ENCODE measurements at places on chromosomes 11 and 22.

DNA sequence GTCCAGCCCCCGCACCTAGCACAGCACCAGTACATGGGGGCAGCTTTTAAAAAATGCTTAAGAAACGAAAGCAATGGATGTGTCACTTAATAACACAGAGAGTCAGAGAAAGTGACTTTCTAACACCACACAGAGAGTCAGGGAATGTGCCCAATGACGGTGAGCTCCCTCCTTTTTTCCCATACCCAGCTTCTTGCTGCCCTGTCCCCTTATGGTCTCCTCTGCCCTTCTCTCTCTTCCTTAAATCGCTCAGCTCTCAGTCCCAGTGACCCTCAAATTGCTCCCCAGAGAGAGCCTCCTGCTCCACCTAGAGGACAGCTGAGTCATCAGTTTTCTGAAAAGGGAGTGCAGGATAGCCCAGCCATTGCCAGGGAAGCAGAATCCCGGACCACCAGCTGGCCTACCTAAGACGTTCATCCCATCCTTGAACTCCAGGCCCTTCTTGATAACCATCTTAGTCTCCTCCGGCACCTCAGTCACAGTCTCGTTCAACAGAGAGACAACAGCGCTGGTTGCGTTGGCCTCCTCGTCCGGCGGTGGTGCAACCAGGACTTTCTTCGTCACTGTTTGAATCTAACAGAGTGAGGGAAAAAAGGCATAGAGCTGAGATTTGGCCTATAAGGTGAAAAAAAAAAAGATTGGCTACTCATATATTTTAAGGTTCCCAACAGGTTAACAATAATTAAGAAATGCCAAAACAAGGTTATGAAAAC lies 113.5 kb downstream of the SLC1A2 start:
- no peak for DNase-seq

DNA sequence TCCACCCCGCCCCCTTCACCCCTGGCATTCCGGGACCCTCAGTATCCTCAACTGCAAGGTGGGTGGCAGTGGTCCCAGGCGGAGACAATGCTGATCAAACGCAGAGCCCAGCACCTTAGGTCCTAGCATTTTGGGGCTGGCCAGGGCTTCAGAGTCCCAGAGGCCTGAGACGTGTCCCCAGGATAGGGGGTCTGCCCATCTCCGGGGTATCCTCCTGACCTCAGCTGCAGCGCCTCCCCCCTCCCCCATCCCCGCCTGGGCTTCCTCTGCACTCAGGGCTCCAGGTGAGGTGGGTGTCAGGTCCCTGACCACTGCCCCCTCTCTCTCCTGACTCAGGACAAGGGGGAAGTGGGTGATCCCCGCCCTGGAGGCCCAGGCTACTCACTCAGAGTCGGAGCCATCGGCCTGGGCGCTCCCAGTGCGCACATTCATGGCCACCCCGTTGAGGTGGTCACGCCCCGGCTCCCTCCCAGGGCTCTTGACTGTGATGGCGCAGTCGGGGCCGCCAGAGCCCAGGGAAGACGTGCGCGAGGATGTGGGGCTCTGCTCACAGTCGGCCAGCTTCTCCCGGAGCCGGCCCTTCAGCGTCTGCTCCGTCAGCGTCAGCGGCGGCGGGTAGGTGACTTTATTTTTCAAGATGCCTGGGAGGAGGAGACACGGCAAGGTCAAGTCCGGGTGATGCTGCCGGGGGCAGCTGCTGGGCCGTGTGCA lies 28.3 kb downstream of the TRMU start:
- DNase-seq = no peak

- no peak for DNase-seq
Measured at GRCh38 chr11:109870297-109870696, 222.9 kb upstream of the ZC3H12C start.

- DNase-seq = no peak
Measured at GRCh38 chr11:120674542-120674941, 163.0 kb downstream of the GRIK4 start.

- DNase-seq = no peak
Measured at GRCh38 chr11:94885581-94885980, 87.8 kb downstream of the CWC15 start.

- no peak for DNase-seq
Measured at GRCh38 chr22:33519071-33519973, 401.0 kb downstream of the LARGE1 start.

GRCh38 chr11:132983641-132983978 lies 548.7 kb downstream of the OPCML start:
- no peak for DNase-seq

- DNase-seq = no peak
Measured at GRCh38 chr11:60762851-60763691, 6.4 kb downstream of the MS4A15 start.

GRCh38 chr11:76762867-76763572 lies 20.1 kb upstream of the TSKU start:
- DNase-seq = no peak

DNA sequence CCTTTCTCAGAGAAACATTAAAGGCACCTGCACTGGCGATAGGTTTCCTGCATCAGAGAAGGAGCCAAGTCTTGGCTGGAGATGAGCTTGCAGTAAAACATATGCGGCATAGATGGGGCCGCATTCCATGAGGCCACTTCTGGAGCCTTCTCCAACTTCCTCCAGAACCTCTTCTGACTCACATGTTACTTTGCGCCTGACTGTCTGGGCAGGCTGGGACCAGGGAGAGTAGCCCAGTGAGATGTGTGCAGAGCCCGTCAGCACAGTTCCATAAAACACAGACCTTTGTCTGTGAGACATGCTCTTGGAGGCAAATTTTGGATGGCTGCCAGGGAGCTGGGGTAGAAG lies 55.4 kb upstream of the BID start:
- DNase-seq = no peak

DNA sequence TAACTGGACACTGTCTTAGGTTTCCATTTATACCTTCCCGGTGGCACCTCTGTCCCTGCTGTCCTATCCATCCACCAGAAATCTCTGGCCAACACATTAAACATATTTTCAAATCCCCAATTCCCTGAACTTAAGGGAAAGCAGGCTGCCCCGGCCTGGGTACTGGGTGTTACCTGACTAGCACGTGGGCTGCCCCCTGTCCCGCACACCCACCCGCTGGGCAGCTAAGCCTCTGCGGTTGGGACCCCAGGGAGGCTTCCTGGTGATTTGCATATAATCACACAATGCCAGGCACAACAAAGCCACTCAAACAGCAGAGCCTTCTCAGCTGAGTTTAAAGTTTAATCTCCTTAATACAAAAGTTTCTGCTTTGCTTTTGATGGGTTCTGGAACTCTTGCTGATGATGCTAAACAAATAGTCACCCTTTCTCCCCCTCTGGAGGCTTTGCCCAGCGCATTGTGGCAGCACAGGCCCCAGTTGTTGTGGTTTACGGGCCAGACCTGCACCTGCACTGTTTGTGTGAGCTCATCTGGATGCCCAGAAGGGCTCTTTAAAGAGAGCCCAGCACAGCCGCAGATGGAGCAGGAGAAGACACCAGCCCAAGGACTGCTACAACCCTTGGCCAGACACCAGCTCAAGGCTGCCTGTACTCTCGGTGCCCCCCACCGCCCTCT lies 59.9 kb upstream of the POU2AF1 start:
- no peak for DNase-seq

- no peak for DNase-seq
Measured at GRCh38 chr11:41851743-41852142, 392.3 kb upstream of the LRRC4C start.

DNA sequence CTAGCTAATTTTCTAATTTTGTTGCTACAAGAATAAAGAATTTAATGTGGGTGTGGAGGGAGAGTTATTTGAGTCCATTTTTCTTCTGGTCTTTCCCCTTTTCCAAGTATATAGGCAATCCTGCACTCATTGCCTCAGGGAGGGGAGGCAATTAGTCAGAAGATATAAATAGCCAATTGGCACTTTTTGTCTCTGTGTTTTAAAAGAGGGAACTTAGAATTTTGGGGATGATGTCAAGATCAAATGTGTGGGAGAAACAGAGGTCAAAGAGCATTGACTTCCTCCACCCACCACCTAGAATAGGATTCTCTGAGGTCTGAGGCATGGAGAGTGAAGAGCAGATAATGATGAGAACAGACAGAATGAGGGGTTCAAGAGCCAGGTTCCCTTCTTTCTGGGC lies 120.3 kb upstream of the ZC3H12C start:
- DNase-seq = no peak

GRCh38 chr11:115133475-115134209 lies 370.6 kb downstream of the CADM1 start:
- no peak for DNase-seq

- DNase-seq = no peak
Measured at GRCh38 chr22:39428597-39429071, 28.2 kb upstream of the MGAT3 start.

GRCh38 chr11:116180806-116181600 lies 591.8 kb downstream of the BUD13 start:
- DNase-seq = no peak

DNA sequence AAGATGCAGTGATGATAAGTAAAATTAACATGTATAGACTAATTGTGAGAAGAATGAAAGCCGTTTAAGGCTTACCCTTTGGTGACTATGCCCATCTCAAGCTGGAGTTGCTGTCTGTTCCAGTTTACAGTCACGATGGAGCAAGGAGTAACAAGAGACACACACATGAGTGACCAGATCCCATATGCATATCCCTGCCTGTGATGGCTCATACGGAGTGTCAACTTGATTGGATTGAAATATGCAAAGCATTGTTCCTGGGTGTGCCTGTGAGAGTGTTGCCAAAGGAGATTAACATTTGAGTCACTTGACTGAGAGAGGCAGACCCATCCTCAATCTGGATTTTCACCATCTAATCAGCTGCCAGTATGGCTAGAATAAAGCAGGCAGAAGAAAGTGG lies 786.8 kb downstream of the FAM181B start:
- DNase-seq = no peak

DNA sequence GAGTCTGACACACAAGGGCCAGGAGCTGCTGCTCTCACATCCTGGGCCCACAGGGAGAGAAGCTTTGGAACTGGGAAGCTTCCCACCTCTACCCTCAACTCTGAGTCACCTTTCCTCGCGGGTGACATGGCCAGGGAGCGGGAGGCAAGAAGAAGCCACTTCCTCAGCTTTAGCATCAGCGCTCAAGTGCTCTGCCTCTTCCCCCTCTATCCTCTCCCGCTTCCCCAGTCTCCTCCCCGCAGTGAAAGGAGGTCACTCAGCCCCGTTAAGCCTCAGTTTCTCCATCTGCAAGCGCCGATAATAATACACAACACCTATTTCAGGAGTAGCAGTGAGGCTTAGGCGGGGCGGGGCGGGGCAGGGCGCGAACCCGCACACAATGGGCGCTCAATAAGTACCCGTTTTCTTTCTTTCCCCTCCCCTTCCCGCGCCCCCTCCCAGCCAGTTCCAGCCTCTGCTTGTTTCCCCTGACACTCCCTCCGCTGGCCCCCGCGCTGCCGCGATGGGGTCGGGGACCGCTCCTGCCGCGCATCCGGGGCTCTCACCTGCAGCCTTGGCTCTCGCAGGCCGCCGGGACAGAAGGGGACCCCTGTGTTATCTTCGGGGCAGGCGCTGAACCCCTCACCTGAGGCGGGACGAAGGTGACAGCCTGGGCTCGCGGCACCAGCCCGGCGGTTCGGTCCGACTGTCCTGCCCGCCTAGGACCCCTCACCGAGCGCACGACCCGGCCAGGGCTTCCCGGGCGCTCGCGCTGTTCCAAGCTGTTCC lies 892 bp downstream of the GDPD5 start:
- no peak for DNase-seq

DNA sequence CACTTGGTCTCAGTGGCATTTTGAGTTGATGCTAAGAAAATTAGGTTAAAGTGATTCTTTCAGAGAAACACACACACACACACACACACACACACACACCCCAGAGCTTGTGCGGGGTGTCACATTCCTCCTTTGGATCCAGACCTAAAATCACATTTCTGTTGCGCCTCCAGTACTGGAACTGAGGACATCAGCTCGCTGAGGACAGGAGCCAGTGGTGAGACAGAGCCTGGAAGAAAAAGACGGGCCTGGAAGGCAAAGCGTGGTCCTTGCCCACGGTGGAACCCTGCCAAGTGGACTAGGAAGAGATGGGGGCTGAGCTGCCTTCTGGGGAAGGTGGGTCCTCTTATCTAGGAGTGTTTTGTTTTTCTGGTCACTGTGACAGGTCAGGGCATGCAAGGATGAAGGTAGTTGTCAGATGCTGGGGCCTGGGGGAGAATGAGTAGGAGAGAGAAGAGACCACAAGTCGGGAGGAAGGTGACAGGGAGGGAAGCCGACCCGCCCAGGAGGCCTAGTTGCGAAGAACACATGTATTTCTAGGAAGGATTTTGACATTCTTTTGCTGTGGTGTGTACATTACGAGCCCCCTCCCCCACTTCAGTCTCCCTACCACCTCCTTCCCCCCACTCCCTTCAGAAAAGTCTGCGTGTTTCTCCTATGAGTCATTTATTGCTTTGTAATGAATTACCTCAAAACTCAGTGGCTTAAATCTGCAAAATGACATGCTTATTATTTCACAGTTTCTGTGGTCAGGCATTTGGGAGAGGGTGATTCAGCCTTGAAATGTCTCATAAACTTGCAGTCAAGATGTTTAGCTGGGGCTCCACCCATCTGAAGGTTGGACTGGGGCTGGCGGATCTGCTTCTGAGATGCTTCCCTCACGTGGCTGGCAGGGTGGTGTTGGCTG lies 4.8 kb upstream of the ELFN2 start:
- DNase-seq = no peak
